ENCODE measurements at places on chromosomes 7 and 10. TPM values are rescaled to one million over a fixed set of nuclear protein-coding genes. Genes with fewer than 3 reads are reported as not detected.

The ADAP1 gene
- 4.8 TPM for total RNA-seq

The ZNF365 gene
- 1.7 TPM for total RNA-seq

The KIAA1549 gene
- 1.9 TPM for total RNA-seq

The LRMDA gene
- total RNA-seq = 47.7 TPM

The HHEX gene
- 6.9 TPM for total RNA-seq

The TLX1 gene
- total RNA-seq = 1.0 TPM

The MPP7 gene
- 14.0 TPM for total RNA-seq

Data from right cardiac atrium (tissue), 5 donors.